ENCODE measurements at places on chromosomes 5 and 9.

DNA sequence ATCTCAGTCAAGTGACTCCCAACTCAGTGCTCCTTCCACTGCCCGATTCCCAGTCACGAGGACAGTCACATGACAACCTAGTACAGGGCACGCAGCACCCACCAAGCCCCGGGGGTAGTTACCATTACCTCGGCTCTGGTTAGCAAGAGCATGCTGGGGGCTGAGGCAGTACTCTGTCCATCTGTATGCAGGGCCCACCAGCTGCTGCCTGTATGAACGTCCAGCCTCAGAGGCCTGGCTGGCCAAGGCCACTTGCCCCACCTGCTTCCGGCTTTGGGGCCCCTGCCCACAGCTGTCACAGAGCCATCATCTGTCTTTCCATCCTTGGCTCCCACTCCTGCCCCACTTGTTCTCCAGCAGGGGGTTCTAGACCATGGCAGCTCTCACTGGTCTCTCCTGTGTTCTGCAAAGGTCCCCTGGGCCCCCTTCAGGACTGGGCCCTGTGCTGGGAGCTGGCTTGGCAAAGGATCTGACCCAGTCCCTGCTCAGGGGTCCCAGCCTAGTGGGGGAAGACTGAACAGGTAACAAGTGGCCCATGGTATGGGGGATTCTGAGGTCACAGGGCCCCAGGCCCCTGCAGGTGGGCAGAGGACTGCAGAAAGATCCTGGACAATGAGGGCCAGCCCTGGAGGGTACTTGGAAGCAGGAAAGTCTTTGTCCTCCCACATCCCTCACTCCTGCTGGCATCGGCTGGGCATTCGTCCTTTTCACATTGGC, 3.3 kb downstream of the RPL35 start:
- DNase-seq: no peak

- DNase-seq: no peak
These were observed 1.5 kb downstream of the F2R start for GRCh38 chr5:76717222-76718083.

DNA sequence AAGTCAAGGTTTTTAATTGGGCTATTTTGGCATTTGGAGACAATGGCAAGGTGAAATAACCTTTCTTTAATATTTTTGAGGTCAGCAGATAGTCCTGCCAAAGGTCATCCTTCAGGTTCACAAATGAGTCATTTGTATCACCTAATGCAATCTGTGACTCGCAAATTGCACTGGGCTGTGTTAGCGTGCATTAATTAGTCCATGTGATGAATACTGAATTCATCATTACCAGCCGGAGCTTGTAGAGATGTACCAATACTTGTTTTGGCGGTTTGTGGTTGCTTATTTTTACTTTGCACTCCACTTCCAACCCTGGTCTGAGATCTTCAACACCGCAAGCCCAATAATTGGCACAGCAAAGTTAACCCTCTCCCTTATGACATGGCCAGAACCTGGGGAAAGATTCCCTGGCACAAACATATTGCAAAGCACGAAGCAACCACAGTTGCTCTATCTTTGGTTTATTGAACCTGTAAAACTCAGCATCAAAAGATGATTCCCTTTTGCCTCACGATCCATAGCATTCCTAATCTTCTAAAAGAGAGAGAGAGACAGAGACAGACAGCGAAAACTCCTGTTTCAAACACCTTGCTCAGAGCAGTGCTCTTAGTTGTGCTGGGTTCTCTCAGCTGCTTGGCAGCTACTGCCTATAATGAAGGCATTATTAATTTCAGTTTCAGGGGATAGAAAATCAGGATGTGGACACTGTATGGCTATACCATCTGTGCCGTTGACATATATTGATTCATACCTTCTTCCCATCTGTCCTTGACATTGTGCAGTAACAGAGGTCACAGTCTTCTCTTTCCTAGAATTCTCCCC, 178.1 kb downstream of the EBF1 start:
- no peak for DNase-seq

- DNase-seq: no peak
These were observed 32.3 kb downstream of the TSPAN17 start for GRCh38 chr5:176679365-176680225.

DNA sequence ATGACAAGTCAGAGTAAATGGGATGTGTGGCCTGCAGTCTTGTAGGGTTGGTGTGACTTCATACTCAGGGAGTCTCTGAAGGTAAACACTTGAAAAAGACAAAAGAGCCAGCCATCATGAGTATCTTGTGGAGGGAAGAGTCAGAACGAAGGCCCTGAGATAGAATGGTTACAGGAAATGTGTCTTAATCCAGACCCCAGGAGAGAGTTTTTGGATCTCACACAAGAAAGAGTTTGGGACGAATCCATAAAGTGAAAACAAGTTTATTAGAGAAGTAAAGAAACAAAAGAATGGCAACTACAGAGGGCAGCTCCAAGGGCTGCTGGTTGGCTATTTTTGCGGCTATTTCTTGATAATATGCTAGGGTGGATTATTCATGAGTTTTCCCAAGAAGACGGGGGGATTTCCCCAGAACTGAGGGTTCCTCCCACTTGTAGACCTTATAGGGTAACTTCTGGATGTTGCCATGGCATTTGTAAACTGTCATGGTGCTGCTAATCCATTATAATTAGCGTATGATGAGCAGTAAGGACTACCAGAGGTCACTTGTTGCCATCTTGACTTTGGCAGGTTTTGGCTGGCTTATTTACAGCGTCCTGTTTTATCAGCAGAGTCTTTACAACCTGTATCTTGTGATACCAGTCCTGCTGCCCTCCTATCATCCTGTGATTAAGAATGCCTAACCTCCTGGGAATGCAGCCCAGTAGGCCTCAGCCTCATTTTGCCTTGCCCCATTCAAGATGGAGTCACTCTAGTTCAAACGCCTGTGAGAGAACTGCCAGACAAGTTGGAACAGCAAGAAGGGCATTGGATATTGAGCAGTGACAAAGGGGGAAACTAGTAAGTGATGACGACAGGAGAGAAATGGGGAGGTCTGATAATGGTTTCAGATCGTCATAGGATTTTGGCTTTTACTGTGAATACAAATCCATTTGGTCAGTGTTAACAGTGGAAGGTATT, 34.0 kb downstream of the MTRR start:
- DNase-seq: no peak

DNA sequence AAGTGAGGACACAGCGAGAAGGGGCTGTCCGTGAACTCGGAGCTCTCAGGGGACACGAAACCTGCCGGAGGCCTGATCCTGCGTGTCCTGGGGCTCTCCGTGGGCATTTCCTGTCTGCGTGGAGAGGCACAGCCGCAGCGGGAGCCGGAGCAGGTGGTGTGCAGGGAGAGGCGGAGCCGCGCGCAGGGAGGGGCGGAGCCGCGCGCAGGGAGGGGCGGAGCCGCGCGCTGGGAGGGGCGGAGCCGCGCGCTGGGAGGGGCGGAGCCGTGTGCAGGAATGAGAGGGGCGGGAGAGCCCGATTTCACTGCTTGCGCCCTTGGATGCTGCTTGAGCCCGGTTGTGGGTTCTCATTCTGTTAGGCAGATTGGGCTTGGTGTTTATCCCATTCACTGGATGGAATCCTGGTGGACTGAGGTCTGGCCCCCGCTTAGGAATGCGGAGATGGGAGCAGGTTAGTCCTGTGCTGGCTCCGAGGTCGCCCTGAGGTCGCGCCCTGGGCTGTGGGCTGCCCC, 26.7 kb downstream of the NDUFS6 start:
- DNase-seq: no peak

DNA sequence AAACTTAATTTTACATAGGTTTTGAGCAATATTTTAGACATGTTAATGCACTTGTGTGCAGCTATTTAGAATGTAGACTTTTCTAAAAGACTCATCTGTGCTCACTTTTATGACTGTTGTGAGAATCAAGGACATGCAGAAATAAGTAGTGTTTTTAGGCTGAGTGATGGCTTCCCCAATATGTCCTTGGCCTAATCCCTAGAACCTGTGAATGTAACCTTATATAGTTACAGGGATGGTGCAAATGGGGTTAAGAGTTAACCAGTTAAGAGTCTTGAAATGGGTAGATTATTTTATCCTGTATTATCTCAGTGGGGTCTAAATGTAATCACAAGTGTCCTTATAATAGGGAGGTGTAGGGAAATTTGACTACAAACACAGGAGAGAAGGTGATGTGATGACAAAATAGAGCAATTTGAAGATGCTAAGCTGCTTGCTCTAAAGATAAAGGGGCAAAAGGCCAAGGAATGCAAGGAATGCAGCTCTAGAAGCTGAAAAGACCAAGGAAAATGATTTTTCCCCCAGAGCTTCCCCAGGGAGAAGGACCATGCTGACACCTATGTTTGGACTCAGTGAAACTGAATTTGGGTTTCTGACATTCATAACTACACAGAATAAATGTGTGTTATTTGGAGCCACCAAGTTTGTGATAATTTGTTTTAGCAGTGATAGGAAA, 298.0 kb upstream of the PAPPA start:
- no peak for DNase-seq

- no peak for DNase-seq
These were observed 107.8 kb downstream of the THBS4 start for GRCh38 chr5:80142996-80143395.

GRCh38 chr5:38853753-38854470, 8.1 kb downstream of the OSMR start:
- DNase-seq: no peak

DNA sequence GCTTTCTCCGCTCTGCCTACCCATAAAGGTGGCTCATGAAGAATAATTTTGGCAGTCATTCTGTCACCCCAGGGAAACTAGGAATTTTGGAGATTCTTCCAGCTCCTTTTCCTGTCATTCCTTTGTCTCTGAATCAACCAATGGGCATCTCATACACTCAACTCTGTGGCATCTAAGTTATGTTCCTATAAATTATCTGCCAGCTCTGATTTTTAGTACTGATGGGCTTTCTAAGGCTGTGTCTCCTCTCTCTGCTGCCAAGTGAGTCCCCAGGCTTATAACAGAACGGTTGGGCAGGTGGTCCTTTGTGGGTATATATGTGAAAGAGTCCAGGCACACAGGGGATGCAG, 226.8 kb downstream of the NMUR2 start:
- no peak for DNase-seq

DNA sequence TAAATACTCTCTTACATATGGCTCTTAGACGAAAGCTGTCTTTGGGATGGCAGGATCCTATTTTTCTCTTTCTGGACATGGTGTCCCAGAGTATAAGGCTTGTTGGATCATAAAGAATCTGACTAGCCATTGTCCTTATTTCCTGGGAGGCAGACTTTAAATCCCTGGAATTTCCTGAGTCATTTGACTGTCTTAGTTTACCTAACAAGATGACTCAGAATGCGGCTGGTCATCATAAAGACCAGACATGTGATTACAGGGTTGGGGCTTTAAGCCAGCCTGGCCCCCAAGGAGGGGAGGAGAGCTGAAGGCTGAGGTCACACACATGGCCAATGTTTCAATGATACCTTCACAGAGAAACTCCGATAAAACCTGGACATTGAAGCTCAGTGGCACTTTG, 37.2 kb downstream of the FAM240B start:
- DNase-seq: no peak
